ENCODE measurements at places on chromosomes 6 and 20. TPM values are rescaled to one million over a fixed set of nuclear protein-coding genes. Genes with fewer than 3 reads are reported as not detected.

The FUT9 gene
- total RNA-seq, result 5.2 TPM

The GPLD1 gene
- 1.7 TPM for total RNA-seq

- no peak for DNase-seq
- no peaks in the 10 kb centered on the region for H3K27me3 ChIP-seq
- no peak overlapping the region for H3K4me3 ChIP-seq
- no peak overlapping the region for H3K27ac ChIP-seq
- no peaks in the 10 kb centered on the region for H3K36me3 ChIP-seq
- H3K4me1 ChIP-seq, result no peaks in the 10 kb centered on the region
These were observed 49.6 kb downstream of the CDK5RAP1 start for GRCh38 chr20:33351696-33352095.

- H3K27ac ChIP-seq, result no peak overlapping the region
- DNase-seq, result no peak
- H3K27me3 ChIP-seq, result peaks cover 5% of the 10 kb centered on the region
- no peak overlapping the region for H3K4me3 ChIP-seq
- H3K4me1 ChIP-seq, result no peaks in the 10 kb centered on the region
These were observed 155.1 kb downstream of the CDC5L start for GRCh38 chr6:44542401-44543116.

DNA sequence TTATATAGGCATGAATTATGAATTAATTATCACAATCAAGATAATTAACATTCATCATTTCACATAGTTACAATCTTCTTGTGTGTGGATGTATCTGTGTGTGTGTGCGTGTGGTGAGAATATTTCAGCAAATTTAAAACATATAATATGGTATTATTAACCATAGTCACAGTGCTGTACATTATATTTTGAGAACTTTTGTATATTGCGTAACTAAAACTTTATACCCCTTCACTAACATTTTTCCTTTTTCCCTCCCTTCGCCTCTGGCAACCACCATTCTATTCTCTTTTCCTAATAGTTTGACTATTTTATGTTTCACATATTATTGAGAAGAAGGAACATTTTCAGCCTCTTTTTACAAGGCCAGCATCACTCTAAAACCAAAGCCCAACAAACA, 176.8 kb downstream of the HTR1B start:
- no peak for DNase-seq
- H3K27me3 ChIP-seq, result no peaks in the 10 kb centered on the region
- H3K4me1 ChIP-seq, result no peaks in the 10 kb centered on the region
- H3K4me3 ChIP-seq, result no peak overlapping the region
- no peaks in the 10 kb centered on the region for H3K36me3 ChIP-seq
